ENCODE measurements at places on chromosomes 6 and 20.

- DNase-seq = no peak
Observed at GRCh38 chr6:32460528-32460927, 20.8 kb downstream of the HLA-DRA start.

GRCh38 chr6:110769923-110770322 is 45.3 kb downstream of the CDK19 start:
- DNase-seq = no peak

DNA sequence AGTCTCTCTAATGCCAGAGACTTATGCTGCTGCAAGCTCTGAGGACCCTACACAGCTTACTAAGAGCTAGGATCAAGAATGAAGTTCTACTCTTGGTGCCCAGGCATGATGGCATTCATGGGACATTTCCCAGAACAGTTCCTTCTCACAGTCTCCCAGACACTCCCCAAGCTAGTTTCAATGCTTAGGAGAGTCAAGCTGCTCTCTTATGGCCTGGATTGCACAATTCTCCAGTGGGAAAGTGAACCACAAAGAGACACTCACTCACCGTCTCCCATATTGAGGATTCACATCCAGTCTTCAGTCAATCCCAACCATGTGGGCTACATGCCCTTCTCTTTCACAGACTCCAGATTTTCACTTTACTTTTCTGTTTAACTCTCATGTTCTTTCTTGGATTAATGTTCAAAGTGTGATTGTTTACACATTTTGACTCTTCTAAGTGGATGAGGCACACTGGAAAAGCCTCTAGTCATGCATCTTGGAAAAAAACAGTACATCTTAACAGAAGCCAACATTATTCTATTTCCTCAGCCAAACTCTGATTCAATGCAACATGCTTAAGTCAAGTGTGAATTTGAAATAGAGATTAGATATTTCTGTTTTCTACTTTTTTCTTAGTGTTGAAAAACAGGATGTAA is 447.8 kb upstream of the BTBD3 start:
- no peak for DNase-seq

DNA sequence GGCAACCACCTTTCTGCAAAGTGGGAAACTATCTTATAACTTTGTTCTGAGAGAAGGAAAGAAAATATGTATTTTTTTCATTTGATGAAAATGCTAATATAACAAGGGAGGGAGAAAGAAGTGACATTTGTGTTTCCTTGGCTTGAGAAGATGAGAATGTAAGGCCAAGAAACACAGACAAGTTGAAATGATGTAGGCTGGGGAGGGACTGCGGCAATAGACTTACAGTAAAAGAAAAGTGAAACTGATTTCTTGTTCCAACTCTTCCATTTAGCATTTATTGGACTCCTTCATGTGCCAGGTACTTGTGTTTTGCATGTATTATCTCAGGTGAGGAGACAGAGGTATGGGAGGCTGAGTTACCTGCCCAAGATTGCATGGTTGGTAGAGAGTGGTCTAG is 130.9 kb downstream of the CARMIL1 start:
- DNase-seq = no peak

DNA sequence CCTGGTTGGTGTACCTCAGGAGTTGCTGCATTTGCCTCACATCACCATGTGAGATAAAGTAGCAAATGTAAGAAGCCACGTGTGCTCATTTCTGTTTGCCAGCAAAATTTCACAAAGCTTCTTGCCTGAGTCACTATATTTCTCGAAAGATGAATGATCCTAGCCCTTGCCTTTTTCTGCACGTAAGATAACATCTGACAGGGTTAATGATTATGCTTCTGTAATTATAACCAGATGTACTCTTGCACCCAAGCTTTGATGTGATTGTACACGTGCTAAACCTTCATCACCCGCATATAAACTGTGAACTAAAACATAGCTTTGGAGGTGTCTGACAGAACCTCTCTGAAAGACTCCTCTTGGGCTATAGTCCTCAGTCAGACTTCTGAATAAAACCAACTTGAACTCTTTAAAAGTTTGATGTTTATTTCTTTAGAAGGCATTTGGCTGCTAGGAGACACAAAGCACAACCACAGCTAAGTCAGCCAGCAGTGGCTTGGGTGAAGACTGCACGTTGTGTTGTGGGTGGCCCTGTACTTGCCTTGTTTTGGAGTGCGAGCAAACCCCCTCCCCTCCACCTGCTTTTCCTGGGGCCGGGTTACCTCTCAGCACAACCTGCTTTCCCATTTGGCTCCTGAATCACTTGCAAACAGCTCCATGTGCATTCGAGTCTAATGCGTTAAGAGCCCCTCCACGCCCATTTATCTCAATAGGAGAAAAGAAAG is 19.3 kb downstream of the PROKR2 start:
- no peak for DNase-seq

DNA sequence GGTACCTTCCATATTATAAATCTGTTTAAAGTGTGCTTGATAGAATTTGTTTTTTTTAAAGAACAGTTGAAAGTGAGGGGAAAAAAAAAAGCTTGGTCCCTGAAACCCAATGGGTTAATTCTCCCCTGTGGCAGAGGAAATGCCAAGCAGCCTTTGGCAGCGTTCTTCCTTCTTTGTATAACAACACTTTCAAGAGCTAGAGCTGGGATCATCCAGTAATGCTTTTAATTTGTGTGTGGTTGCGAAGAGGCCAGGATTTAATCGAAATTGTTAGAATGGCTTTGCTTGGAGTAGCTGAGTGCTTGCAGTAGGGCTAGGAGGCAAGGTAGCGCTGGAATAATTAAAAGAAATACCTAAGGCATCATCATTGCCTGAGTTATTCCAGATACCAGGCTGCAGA is 692.0 kb downstream of the DHX35 start:
- DNase-seq = no peak

DNA sequence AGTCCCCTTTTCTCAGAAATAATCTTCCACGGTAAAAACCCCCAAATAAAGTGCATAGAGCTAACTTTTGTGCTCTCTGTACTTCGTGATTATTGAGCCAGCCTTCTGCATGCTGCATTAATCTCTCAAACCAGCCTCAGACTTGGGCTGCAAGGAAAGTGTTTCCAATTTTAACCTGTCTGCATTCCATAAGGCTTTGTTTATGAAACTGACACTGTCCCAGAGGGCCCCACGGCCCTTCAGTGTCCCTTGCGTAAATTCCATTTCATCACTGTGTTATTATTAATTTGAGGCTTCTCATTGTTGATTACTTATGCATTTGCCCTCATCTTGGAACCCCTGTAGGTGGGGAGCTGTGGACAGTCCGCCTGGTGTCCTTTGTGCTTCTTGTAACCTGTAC is 15.6 kb upstream of the SNRPB2 start:
- no peak for DNase-seq

DNA sequence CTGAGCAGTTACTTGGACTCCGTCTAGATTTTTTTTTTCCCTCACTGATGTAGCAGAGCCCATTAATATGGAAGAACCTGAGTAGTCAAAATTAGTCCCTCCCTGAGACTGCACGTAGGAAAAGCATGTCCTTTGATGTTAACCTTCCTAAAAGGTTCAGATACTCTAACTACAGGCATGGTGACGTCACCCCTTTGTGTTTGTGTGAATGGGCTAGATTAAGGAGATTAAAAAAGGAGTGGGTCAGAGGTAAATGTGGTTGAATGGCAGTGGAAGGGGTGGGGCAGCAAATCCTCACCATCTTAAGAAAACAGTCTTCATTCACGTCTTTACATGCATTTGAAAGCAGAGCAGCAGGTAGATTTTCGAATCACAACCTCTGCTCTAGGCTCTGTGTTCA is 521.1 kb downstream of the TFAP2B start:
- no peak for DNase-seq

GRCh38 chr20:58712151-58712791 is 19.7 kb downstream of the NPEPL1 start:
- no peak for DNase-seq

- DNase-seq = no peak
Observed at GRCh38 chr6:1911474-1911873, 301.8 kb downstream of the FOXC1 start.

GRCh38 chr20:58900397-58900796 is 47.9 kb downstream of the GNAS start:
- DNase-seq = peak; percentile 40

GRCh38 chr20:19073584-19074218 is 138.7 kb upstream of the SLC24A3 start:
- no peak for DNase-seq

DNA sequence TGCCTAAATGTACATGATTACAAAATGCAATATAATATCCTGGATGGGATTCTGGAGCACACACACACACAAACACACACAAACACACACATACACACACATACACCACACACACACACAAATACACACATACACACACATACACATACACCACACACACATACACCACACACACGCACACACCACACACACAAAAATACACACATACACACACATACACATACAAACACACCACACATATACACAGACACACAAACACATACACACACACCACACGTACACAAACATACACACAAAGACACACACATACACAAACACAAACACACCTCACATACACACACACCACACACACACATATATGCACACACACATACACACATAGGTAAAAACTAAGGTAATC is 134.6 kb upstream of the SYNDIG1 start:
- DNase-seq = no peak

DNA sequence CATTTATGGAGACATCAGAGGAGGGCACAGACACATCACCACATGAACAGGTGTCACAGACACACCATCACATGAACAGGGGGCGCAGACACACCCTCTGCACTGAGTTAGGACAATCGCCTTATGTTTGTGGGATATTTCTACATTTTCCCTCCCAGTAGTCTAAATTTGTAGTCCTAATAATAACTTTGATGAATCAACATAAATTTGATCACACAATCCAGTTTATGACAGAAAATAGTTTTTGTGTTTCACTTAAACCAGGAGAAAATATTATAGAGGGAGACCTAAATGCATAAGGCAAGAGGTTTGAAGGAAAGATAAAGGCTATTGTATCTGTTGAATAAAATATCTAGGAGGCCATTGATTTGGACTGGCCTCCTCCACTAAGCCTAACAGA is 195.7 kb downstream of the GPX5 start:
- DNase-seq = no peak

- no peak for DNase-seq
Observed at GRCh38 chr6:169427856-169428255, 174.2 kb upstream of the THBS2 start.

GRCh38 chr6:145842693-145843546 is 28.3 kb upstream of the FBXO30 start:
- no peak for DNase-seq

DNA sequence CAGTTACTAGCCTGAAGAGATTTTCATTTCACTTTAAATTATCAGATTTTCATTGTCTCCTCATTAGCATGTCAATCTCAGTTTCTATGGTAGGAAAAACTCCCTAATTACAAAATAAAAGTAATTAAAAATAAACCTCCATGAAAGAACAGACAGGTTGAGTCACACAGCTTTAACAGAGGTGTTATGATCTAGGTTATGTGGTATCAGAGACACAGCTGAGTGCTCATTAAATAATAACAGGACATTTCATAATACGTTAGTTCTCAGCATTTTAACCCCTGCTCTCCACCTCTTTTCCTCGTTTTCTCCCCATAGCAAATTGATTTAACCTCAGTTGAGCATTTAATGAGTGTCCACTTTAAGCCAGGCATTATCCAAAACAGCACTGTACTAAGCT is 21.9 kb downstream of the TPBG start:
- DNase-seq = no peak

DNA sequence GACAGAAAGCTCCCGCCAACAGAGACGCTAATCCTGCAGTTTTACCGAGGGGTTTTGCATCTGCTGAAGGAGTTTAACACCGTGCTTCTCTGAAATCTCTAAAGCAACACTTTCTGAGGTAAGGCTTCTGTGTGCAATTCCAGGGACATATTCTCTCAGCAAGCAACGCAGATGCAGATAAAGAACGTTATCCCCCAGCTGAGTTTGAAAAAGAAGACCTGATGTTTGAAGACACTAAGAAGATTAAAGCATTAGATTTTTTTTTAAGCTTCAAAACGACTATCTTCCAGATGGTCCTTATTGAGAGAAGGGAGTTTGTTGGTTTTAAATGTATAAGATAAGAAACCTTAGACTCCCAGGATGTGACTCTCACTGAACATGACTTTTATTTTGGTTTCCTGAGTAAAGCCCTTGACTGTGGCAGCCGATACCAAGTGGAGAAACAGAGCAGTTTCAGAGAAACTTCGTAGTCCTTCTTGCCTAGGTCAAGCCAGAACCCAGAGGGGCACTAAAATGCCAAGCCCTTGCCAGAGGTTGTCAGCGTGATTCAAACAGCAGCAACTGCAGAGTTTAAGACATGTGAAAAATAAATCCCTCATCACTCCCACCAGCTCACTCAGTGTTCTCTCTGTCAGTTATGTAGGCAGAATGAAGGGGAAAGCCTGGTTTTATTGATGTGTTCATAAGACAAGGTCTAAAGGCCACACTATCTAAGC is 353.3 kb upstream of the CNR1 start:
- no peak for DNase-seq

- DNase-seq = no peak
Observed at GRCh38 chr20:24481173-24481572, 11.7 kb downstream of the SYNDIG1 start.

GRCh38 chr6:145883263-145883662 is 68.7 kb upstream of the FBXO30 start:
- DNase-seq = peak; percentile 40

DNA sequence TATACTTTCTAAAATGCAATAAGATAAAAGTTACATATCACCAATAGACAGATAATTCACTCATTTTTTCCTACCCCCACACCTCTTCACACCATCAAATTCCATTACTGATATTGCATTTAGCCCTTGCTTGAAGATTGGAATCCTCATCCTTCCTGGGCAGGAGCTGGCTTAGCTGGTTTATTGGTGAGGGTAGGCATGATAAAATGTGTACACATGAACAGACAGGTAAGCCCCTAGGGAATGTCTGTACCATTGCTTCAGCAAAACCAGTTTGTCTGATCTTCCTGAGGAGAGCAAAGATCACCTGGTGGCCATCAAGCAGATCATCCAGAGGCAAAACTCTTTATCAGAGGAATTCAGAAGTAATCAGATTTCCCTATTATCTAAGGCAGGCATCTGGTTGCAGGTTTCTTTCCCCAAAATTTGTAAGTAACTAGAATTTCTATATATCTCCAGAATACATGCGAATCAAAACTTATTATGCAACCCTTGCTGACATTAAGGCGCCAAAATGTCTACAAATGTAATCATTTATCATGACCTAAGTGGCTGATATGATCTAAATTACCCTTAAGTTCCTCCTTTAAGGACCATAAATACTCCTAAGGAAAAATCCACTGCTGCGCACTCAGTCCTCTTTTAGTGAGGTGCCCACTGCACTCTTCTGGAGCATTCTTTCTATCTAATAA is 6.6 kb upstream of the FABP7 start:
- DNase-seq = no peak

DNA sequence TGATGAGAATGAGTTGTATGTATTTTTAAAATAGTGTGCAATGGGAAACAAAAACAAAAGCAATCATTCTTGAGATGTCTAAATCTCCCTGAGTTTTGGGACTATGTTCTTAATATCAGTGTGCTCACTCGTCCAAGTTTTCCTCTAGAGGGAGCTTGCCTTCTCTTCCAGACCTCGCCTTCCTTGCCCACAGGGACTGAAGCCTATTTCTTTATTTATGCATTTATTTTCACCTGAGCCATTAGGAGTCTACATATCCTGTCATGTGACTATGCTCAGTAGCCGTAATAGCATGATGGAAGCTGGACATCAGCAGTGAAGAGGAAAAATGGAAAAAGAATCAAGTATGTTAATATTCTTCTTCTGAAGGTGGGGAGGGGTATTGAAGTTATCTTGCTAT is 131.2 kb downstream of the SH3BGRL2 start:
- DNase-seq = no peak
